Panc1 (cell line): ENCODE measurements at places on chromosomes 12 and 14. TPM values are rescaled to one million over a fixed set of nuclear protein-coding genes. Genes with fewer than 3 reads are reported as not detected.

- no peaks in the 10 kb centered on the region for H3K27me3 ChIP-seq
- no peak overlapping the region for H3K4me3 ChIP-seq
- no peaks in the 10 kb centered on the region for H3K4me1 ChIP-seq
Observed at GRCh38 chr12:41120211-41120610, 67.9 kb upstream of the PDZRN4 start.

FAM181A gene
- not detected for total RNA-seq

- H3K4me1 ChIP-seq = peaks cover 37% of the 10 kb centered on the region
- peaks cover 6% of the 10 kb centered on the region for H3K36me3 ChIP-seq
- H3K4me3 ChIP-seq = peak overlapping the region; percentile 77
- no peaks in the 10 kb centered on the region for H3K27me3 ChIP-seq
Observed at GRCh38 chr12:68611094-68611805, 551 bp downstream of the RAP1B start.

DNA sequence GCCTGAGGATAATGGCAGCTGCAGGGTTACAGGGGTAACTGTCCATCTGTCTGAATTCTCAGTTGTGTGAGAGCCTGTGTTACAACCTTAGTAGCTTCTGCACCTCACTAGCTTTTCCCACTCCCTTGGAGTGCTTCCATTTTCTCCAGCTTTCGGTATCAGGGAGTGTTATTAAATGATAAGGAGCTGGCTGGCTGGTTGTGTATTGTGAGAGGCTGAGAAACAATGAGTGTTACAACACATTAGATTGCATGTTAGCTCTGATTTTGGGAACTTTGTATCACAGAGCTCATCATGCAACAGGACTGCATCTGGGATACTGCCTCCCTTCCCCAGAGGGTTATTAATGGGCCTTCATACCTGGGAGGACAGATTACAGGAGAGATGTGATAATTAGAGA, 723.7 kb downstream of the DIO2 start:
- no peak for DNase-seq
- H3K4me3 ChIP-seq = no peak overlapping the region
- no peaks in the 10 kb centered on the region for H3K36me3 ChIP-seq
- no peaks in the 10 kb centered on the region for H3K4me1 ChIP-seq
- no peak overlapping the region for H3K27ac ChIP-seq

DNA sequence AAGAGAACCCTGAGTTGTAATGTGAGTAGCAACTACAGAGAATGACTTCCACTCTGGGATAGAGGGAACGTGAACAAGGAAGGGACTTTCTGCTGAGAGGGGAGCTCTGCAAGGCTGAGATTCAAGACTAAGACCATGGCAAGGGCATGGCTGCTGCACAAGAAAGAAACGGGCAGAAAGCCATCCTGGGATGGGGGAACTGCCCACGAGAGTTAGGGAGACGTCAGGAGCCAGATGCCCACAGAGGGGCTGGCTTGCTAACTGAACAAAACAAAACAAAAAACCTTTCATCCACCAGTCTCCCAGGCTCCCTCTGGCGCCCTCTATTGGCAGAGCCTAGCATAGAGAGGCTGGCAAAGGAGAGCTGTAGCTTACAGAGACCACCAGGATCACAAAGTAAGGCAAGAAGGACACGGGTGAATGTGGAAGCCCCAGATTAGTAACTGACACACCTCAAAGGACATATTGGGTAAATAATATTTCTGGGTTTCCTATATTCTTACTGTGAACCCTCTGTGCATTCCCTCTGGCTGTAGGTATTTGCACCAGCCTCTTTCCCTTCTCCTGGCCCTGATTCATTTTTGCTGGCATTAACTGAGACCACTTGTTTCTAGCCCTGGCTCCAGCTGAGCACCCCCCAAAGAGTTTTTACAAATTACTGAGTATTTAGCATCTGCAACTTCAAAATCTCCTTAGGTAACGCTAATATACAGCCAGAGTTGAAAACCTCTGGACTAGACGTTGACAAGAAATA, 338.3 kb downstream of the EMP1 start:
- H3K4me3 ChIP-seq = no peak overlapping the region
- no peaks in the 10 kb centered on the region for H3K27me3 ChIP-seq
- peak; percentile 33 for DNase-seq
- H3K27ac ChIP-seq = no peak overlapping the region
- H3K4me1 ChIP-seq = no peaks in the 10 kb centered on the region
- H3K36me3 ChIP-seq = no peaks in the 10 kb centered on the region

KRT71 gene
- not detected for total RNA-seq

FOXG1 gene
- total RNA-seq = not detected

SPIC gene
- total RNA-seq = not detected

GRCh38 chr14:105487449-105487985, 831 bp downstream of the CRIP1 start:
- peak overlapping the region; percentile 80 for H3K27ac ChIP-seq
- no peak for DNase-seq
- H3K4me1 ChIP-seq = peaks cover 38% of the 10 kb centered on the region
- no peaks in the 10 kb centered on the region for H3K27me3 ChIP-seq

GRCh38 chr14:25049568-25050268, at the start of gene STXBP6:
STXBP6 (minus strand) TSS chr14:25050147; CDS start chr14:24974818, 75,329 bp downstream.
- H3K27me3 ChIP-seq = peaks cover 17% of the 10 kb centered on the region
- DNase-seq = no peak
- no peak within 1 kb of the TSS for H3K27ac ChIP-seq
- H3K4me3 ChIP-seq = peak within 1 kb of the TSS; percentile 29

CCDC184 gene
- total RNA-seq = 0.74 TPM

RTN1 gene
- 0.05 TPM for total RNA-seq

ITFG2 gene
- 17.4 TPM for total RNA-seq

GRCh38 chr12:7099290-7099996, 7.2 kb upstream of the C1R start:
- no peak for DNase-seq
- no peak overlapping the region for H3K4me3 ChIP-seq
- no peaks in the 10 kb centered on the region for H3K27me3 ChIP-seq
- H3K27ac ChIP-seq = no peak overlapping the region
- no peaks in the 10 kb centered on the region for H3K4me1 ChIP-seq

GRCh38 chr14:31307618-31308017, 100.0 kb upstream of the HECTD1 start:
- H3K4me3 ChIP-seq = no peak overlapping the region
- 0 out of 2 replicates have a peak, but pooled peaks cover 2% of the 10 kb centered on the region for H3K36me3 ChIP-seq
- no peak overlapping the region for H3K27ac ChIP-seq
- no peaks in the 10 kb centered on the region for H3K4me1 ChIP-seq
- DNase-seq = no peak

TAS2R10 gene
- total RNA-seq = 0.23 TPM

- no peak overlapping the region for H3K4me3 ChIP-seq
- H3K4me1 ChIP-seq = no peaks in the 10 kb centered on the region
- no peak overlapping the region for H3K27ac ChIP-seq
- no peaks in the 10 kb centered on the region for H3K36me3 ChIP-seq
- no peaks in the 10 kb centered on the region for H3K27me3 ChIP-seq
- DNase-seq = no peak
Observed at GRCh38 chr14:71541973-71542690, 390.1 kb upstream of the RGS6 start.

GPR132 gene
- 0.08 TPM for total RNA-seq

DNA sequence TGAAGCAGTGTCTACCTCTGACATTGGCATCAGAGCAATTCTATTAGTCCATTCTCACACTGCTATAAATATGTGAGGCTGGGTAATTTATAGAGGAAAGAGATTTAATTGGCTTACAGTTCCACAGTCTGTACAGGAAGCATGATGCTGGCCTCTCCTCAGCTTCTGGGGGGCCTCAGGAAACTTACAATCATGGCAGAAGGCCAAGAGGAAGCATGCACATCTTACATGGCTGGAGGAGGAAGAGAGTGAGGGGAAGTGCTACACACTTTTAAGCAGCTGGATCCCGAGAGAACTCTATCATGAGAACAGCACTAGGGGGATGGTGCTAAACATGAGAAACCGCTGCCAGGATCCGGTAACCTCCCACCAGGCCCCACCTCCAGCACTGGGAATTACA, 25.7 kb upstream of the SEL1L start:
- H3K4me1 ChIP-seq = no peaks in the 10 kb centered on the region
- H3K27ac ChIP-seq = no peak overlapping the region
- no peaks in the 10 kb centered on the region for H3K27me3 ChIP-seq
- no peak for DNase-seq

DNA sequence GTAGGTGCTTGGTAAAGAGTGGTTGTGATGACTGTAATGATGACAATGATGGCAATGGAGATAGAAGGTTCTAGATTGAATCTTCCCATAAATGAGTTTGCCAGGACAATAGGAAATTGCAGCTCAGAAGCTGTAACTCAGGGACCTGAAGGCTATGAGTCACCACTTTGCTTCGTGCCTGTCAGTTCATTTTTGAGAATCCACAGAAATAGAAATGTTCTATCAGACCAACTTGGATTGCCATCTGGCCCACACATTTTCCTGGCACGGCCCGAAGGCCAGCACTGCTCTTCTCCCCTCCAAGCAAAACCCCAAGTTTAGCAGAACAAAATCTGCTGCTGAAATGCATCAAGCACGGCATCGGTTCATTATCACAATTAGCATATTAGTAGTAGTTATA, 1127.0 kb downstream of the BCL11B start:
- H3K4me1 ChIP-seq = no peaks in the 10 kb centered on the region
- no peak overlapping the region for H3K27ac ChIP-seq
- DNase-seq = no peak
- no peaks in the 10 kb centered on the region for H3K36me3 ChIP-seq

PROX2 gene
- not detected for total RNA-seq

DNA sequence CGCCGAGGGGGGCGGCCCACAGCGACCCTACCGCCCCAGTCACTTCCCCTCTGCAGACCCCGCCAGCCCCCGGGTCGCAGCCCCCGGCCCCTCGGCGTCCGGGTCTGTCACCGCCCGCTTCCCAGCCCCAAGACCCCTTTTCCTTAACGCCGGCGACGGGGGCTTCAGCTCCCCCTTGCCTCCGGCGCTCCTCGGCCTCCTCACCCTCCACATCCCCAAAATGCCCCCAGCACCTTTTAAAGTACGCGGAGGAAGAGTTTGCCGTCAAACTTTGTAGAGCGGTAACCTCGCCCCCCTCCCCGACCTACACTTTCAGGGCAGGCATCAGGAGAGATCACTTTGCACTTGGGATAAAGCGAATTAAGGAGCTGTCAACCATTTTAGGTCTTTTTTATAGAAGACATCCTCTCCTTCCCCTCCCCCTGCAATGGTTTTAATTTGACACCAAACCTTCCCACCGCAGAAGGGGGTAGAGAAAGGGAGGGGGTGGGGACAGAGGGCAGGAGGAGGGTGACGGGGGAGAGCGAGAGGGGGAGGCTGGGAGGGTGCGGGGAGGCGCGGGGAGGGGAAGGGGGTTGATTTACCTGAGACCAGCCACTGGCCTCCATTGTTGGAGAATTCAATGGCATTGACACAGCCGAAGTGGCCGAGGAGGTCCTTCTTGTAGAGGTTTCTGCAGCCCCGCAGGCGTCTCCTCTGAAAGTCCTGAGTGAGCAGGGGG, 578 bp downstream of the DCAF5 start:
- H3K4me3 ChIP-seq = peak overlapping the region; percentile 82
- H3K4me1 ChIP-seq = peaks cover 25% of the 10 kb centered on the region
- H3K27me3 ChIP-seq = no peaks in the 10 kb centered on the region
- peak overlapping the region; percentile 83 for H3K27ac ChIP-seq

DNA sequence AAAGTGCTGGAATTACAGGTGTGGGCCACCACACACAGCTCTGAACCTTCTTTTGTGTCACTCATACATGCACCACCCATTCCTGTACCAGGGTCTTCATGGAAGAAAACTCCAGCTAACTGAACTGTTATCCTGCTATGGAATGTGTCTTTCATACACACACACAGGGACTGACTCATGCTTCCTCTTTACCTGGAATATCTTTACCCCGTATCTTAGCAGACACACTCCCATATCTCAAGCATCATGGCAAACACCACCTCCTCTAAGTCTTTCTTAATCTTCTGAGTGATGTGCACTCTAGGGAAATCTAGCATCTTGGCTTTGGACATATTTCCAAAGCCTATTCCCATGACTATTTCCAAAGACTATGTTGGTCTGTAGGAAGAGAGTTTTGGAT, 35.0 kb upstream of the DTX1 start:
- no peak overlapping the region for H3K4me3 ChIP-seq
- DNase-seq = no peak
- H3K27me3 ChIP-seq = peaks cover 13% of the 10 kb centered on the region
- H3K36me3 ChIP-seq = no peaks in the 10 kb centered on the region

- no peak for DNase-seq
- no peaks in the 10 kb centered on the region for H3K27me3 ChIP-seq
- peaks cover 3% of the 10 kb centered on the region; the same call in 1 of the 2 replicates for H3K4me1 ChIP-seq
- no peak overlapping the region for H3K27ac ChIP-seq
- H3K4me3 ChIP-seq = no peak overlapping the region
Observed at GRCh38 chr14:51004352-51004800, 60.1 kb upstream of the PYGL start.

GRCh38 chr14:96999654-97000155, 202.5 kb downstream of the VRK1 start:
- no peak overlapping the region for H3K4me3 ChIP-seq
- no peak for DNase-seq
- no peaks in the 10 kb centered on the region for H3K36me3 ChIP-seq
- no peaks in the 10 kb centered on the region; the same call in 1 of the 2 replicates for H3K27me3 ChIP-seq

GRCh38 chr14:56142314-56142713, 24.1 kb downstream of the PELI2 start:
- no peak for DNase-seq
- H3K4me3 ChIP-seq = no peak overlapping the region
- H3K4me1 ChIP-seq = no peaks in the 10 kb centered on the region

SIX6 gene
- total RNA-seq = not detected

- H3K27me3 ChIP-seq = no peaks in the 10 kb centered on the region
- H3K36me3 ChIP-seq = no peaks in the 10 kb centered on the region
- no peak overlapping the region for H3K4me3 ChIP-seq
- H3K4me1 ChIP-seq = no peaks in the 10 kb centered on the region
- no peak for DNase-seq
Observed at GRCh38 chr14:61042220-61042619, 61.2 kb downstream of the SLC38A6 start.

- no peak overlapping the region for H3K27ac ChIP-seq
- no peaks in the 10 kb centered on the region for H3K27me3 ChIP-seq
- H3K36me3 ChIP-seq = no peaks in the 10 kb centered on the region; the same call in 1 of the 2 replicates
- no peak for DNase-seq
- no peaks in the 10 kb centered on the region for H3K4me1 ChIP-seq
Observed at GRCh38 chr14:41313196-41313595, 293.5 kb upstream of the LRFN5 start.

DNA sequence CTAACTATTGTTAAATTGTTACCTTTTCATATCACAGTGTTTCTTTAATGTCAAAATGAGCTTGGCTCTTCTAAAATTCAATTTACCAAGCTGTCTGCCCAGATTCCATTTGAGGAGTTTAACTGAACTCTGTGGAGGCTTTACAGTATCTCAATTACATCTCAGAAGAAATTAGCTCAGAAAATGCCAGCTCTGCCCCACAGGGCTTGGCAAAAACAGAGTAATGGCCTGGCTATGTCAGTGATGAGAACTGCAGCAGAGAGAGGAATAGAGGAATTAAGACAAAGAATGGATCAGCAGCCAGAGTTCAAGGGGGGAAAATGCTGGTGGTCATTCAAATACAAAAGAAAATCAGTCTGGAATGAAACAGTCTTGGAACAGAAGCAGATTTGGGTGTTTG, 15.8 kb upstream of the TMTC1 start:
- H3K27me3 ChIP-seq = no peaks in the 10 kb centered on the region
- no peaks in the 10 kb centered on the region for H3K36me3 ChIP-seq
- no peak overlapping the region for H3K27ac ChIP-seq

- DNase-seq = no peak
- no peaks in the 10 kb centered on the region for H3K36me3 ChIP-seq
- no peak overlapping the region for H3K27ac ChIP-seq
Observed at GRCh38 chr14:72057701-72058285, 125.6 kb downstream of the RGS6 start.
